SW480 (cell line): ENCODE measurements at places on chromosomes 4 and X.

DNA sequence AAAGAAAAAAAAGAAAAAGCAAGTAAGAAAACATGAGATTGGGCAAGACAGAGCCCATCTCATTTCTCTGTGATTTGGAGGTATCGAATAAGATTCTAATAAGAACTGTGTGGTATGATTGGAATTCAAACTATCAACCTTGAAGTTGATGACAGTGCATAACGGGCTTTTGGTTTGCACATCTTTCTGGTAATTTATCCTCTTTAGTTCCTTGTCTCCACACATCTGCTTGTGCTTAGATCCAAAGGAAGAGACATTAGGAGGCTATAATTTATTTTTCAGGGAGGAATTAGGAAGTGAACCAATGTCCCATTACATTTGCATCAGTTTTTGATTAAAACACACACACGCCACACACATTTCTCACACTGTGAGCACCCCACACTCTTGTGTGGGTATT, 149.9 kb downstream of the ARSF start:
- no peak for DNase-seq

DNA sequence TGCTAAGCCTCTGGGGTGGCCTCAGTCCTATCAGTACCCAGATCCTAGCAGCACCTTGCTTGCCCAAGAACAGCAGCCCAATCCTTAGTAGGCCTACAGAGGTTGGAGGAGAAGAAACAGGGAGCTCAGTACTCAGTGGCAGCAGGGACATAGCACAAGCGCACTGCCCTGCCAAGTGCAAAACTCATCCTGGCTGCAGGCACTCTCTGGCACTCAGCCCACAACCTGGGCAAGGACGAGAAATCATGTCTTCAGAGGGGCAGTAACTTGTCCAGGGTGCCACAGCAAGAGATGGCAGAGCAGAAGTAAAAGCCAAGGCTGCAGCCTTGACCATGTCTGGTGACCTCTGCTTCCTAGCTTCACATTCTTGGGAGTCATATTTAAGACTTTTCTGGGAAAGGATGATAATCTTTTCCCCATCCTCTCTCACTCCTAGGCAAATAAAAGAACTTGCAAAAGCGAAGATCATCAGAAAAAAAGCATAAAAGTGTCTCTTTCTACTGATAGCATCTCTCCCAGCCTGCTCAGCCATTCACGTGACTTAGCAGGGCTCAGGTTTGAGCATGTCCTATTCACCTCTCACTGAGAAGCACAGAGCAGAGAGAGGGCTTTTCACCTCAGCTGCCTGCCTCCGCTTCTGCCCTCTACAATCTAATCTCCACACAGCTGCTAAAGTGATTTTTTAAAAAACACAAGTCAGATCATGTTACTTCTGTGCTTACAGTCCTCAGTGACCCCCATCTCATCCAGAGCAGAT, 37.2 kb upstream of the MAGEA4 start:
- no peak for DNase-seq

- DNase-seq: no peak
Observed at GRCh38 chr4:123976285-123976684, 579.7 kb downstream of the SPRY1 start.

DNA sequence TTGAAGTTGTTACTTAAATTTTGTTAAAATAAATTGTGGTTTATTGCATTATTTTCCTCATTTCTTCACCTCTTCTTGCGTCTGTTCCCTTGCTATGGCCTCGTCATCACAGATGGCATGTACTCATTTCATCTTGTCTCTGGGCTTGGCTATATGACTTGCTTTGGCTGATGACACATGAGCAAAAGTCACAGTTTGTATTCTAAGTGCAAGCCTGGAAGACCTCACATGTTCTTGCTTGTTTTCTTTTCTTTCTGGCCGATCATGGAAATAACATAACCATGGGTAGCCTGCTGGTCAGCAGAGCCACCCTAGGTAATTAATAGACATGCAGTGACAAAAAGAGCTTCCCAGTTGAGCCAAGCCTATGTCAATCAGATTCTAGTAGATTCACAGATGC, 527.9 kb downstream of the SPRY1 start:
- no peak for DNase-seq

GRCh38 chr4:140906993-140907962, 151.1 kb upstream of the TBC1D9 start:
- no peak for DNase-seq

GRCh38 chrX:153927672-153927921, 1.5 kb upstream of the ARHGAP4 start:
- no peak for DNase-seq

GRCh38 chr4:71772592-71772991, 11.3 kb downstream of the GC start:
- DNase-seq: no peak

DNA sequence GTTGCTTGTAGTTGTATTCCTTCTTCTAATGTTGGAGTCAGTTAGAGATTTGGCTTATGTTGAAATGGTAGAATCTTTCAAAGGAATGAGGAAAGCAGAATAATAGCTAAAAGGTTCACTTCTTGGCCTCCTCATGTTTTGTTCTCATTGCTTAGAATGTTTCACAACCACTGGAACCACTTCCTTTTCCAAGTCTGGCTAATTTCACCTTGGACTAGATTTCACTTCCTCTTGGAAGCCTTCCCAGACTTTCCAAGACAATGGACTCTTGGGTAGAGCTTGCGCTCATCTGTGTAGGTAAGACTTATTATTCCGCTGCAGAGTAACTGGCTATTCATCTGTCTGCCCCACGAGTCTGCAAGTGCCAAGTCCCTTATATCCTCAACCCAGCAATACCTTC, 8.3 kb downstream of the SPATA18 start:
- DNase-seq: no peak

GRCh38 chr4:16083241-16084191, at the start of gene PROM1:
Gene PROM1 (minus strand): TSS chr4:16084023. CDS start chr4:16075906, 8,117 bp downstream.
- no peak for DNase-seq

GRCh38 chrX:17788956-17789562, 51.8 kb downstream of the SCML1 start:
- DNase-seq: no peak

DNA sequence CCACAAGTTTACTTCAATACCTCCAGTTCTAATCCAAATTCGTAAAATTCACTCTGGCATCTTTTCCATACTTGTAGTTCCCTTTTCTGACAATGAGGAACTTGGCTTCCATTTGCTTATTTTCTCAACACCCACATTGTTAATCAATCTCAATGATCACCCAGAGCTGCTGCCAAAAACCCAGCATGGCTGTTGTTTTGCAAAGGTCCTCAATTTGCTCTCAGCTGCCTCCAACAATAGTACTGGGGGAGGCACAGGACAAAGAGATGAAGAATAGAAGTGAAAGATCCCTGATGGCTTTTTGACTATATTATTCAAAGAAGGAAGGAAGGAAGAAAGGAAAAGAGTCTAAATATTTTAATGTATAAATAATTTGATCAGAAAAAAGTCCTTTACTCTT, 847.8 kb downstream of the RAPGEF2 start:
- DNase-seq: no peak
